ENCODE measurements at places on chromosomes 13 and 19.

- no peak for DNase-seq
Observed at GRCh38 chr19:50844296-50844935, 10.3 kb upstream of the KLK3 start.

GRCh38 chr13:112776354-112776753 is 86.5 kb downstream of the ATP11A start:
- DNase-seq, result no peak

GRCh38 chr13:20340136-20340758 is 108.1 kb upstream of the GJB6 start:
- no peak for DNase-seq

DNA sequence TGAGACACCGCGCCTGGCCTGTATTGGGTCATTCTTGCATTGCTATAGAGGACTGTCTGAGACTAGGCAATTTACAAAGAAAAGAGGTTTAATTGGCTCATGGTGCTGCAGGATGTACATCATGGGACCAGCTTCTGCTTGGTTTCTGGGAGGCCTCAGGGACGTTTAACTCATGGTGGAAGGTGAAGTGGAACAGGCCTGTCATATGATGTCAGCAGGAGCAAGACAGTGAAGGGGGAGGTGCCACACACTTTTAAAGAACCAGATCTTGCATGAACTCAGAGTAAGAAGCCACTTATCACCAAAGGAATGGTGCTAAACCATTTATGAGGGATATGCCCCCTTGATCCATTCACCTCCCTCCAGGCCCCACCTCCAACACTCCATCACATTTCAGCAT is 18.7 kb downstream of the CARD8 start:
- DNase-seq, result no peak

DNA sequence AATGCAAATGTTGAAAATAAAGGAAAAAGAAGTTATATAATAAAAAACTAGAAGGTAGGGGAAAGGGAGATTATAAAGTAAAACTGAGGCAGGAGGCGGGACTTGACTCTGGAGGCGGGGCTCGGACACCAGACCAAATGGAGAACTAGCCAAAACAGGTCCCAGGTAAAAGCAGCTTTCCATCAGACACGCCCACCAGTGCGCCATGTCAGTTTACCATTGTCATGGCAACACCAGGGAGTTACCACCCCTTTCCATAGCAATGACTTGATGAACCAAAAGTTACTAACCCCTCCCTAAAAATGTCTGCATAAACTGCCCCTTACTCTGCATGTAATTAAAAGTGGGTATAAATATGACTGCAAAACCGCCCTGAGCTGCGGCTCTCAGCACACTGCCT is 70.9 kb downstream of the PEPD start:
- no peak for DNase-seq

GRCh38 chr13:110570886-110571285 is 9.4 kb upstream of the RAB20 start:
- no peak for DNase-seq

GRCh38 chr13:77506874-77507273 is 28.6 kb upstream of the SCEL start:
- no peak for DNase-seq

DNA sequence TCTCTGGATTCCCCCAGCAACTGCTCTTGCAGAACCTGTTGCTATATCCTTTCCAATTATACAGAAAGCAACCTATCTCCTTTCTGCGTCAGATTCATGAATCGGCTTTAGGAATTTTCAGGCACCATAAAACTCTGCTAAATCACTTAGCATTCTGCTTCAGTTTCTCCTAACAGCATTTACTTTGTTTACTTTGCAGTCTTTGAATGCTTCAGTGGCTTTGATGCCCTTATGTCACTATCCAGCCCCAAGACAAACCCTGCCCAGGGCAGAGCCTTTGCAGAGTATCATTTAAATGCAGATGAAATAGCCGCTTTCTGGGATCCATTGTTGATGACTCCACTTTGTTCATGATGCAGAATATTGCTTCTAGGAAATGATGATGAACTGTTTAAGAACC is 43.1 kb downstream of the SLITRK1 start:
- no peak for DNase-seq

DNA sequence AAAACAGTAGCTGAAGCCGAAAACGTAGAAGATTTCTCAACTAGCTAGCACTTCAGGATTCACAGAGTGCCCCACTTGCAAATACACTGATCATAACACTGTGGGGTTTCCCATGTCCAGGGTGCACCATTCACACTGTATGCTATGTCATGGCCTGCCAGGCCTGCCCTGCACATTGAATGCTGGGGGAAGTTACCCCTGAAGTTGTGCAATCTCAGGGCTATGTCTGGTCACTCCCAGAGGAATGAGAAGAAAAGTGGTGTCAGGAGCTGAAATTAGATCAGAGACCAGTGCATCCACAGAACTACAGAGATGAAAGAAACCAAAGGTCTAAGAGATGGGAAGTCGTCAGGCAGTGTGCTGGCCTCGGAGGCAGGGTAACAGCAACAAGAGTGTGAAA is 196.8 kb downstream of the RAP2A start:
- no peak for DNase-seq

DNA sequence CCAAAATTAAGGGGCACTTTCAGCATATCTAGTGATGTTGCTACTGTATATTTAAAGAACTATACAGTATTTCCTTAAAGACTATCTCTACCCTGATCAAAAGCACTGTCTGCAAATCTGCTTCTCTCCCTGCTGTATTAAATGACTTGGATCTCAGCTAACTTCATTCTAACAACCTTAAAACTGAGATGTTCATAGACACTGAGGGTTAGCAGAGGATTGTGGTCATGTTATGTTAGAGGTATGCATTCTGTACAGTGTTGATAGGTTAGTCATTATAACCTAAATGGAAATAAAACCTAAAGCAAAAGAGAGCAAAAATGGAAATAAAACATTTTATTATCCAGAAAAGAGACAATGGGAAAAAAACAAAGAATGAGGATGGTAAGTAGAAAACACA is 9.9 kb downstream of the GPR183 start:
- no peak for DNase-seq

GRCh38 chr13:23605831-23606230 is 35.6 kb downstream of the TNFRSF19 start:
- DNase-seq, result no peak

DNA sequence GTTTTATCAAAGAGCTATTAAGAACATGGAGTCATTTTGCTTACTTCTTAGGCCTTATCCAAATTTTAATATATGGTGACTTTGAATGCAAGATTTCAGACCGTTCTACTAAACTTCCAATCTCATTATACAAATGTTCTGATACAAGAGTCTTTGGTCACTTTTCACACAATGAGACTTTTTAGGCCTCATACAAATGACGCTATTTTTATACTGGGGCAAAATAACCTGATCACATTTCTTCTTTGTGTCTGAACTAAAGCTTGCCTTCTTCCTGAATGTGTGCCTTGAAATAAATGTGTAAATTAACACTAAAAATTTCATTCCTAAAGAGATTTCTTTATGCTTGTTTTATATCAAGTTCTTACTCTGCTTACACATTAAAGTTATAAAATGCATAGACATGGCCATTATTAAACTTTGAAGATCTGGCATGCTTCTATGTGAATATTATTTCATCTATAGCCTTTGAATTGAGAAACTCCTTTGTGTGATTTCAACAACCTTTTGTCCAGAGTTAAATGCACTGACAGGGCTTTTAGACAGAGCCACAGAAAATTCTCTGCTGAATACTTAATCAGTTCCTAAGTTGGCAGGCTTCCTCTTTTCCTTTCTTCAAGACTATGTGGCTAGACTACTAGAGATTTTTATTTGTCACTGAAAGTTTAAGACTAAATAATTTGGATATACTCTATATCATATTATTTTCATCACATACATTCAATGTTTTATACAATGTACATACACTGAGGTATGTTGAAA is 86.1 kb downstream of the EDNRB start:
- DNase-seq, result no peak

- DNase-seq, result peak; percentile 26
Observed at GRCh38 chr13:28475916-28476725, 18.8 kb downstream of the FLT1 start.

DNA sequence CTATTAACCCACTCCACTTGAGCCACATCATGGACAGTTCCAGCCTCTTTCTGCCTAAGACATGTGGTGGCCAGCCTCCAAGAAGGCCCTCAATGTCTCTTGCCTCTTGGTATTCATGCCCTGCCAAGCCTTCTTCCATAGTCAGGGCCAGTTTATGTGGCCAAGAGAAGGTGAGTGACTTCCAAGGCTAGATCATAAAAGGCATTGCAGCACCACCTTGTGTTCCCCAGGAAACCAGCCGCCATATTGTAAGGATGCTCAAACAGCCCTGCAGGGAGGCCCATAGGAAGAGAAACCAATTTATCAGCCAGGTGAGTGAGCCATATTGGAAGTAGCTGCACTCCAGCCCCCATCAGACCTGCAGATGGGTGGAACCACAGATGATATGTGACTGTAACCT is 12.3 kb upstream of the DNMT1 start:
- DNase-seq, result no peak

- no peak for DNase-seq
Observed at GRCh38 chr19:18931316-18932162, 9.5 kb downstream of the HOMER3 start.

Measured in epithelial cell of prostate (primary cell).